Naive B cell (primary cell): ENCODE measurements at places on chromosomes 6 and 20. TPM values are rescaled to one million over a fixed set of nuclear protein-coding genes. Genes with fewer than 3 reads are reported as not detected.
A peak's percentile ranks its signal among the peaks of the same experiment; 100 is the strongest.

DNA sequence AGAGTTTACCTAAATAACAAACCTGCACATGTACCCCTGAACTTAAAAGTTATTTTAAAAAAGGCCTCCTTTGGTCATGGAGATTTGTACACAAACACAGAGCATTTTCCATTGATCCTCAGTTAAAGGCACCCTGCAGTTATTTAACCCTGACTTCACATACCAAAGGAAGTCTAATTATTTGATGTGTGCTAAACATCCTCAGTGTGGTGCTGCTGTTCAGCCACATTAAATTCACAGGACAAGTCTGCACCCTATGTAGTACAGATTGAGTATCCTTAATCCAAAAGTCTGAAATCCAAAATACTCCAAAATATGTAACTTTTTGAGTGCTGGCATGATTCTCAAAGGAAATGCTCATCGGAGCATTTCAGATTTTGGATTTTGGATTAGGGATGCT, 21.4 kb downstream of the KCNQ5 start:
- no peak for DNase-seq

DNA sequence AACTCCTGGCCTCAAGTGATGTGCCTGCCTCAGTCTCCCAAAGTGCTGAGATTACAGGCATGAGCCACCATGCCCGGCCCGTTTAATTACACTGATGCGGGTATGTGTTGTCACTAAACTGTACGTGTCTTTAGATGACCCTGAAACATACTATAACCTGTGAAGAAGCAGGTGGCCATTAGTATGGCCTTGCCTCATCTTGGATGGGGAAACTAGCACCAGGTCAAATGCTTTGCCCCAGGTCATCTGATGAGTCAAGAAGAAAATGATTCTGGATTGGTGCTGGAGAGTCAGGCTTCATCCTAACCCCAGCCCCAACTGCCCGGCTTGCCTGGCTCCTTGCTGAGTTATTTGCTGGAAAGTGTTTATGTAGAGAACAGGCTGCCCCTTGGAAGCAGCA, 2.9 kb upstream of the SASH1 start:
- DNase-seq = no peak

GRCh38 chr20:18657575-18657974, 69.7 kb downstream of the DTD1 start:
- DNase-seq = no peak

DNA sequence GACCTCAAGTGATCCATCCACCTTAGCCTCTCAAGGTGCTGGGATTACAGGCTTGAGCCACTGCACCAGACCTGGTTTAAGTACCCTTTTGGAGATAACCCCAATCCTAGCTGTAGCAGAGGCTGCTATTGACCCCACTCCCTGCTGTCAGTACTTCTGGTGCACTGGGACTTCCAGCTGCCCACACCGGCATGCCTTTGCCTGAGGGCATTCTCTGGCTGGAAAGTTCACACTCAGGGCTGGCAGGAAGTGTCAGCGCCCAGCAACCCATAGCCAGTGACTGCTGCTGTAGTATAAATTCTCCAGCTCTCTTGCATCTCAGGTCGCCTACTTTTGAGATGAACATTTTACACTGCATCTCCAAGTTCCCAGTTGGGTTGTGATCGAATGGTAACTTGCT, 75.3 kb downstream of the UTRN start:
- no peak for DNase-seq

DNA sequence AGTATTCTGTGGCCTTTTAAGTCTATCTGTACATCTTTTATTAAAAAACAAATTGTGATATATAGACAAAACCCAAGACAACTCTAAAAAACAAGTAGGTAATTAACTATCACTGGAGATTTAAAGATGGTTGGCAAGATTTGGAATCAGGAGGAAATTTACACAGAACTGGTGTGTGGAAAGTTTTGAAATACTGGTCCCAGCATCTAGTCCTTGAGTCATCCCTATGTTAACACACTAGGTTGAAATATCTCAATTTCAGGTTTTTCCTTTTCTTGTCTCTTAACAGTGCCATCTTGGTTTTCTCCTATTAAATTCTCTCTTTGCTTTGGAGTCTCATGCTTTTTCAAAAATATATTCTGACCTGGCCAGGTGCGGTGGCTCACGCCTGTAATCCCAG, 27.5 kb downstream of the SASH1 start:
- DNase-seq = no peak

DNA sequence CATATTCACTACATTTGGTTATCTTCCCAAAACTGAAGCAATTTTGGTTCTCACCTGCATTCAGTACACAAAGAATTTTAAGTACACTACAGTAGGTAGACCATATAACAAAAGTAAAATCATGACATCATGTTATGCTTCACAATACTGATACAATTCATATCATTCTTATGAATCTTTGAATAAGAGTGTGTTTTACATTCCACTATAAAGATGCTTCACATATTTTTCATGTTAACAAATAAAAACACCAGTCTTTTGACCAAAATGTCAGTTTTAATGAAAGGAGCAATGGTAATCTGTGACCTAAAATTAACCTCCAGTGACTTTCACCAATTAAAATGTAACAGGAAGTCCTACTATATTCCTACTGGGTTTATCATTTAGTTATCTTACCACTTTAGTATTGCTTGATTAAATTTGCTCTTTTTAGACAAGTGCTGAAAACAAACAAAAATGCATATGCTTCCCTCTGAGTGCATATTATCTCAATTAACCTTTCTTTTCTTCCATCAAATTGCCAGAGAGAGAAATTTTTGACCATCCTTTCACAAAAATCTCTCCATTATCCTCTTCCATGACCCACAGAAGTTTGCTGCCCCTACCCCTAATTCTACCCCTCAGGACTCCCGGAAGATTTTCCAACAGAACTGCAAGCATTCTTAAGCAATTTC, 49.3 kb downstream of the PHIP start:
- DNase-seq = no peak

- no peak for DNase-seq
Measured at GRCh38 chr20:62336329-62336728, 30.8 kb downstream of the LAMA5 start.

GRCh38 chr6:78861509-78861908, 5.8 kb upstream of the IRAK1BP1 start:
- no peak for DNase-seq

- DNase-seq = no peak
Measured at GRCh38 chr6:134830194-134830593, 119.7 kb downstream of the ALDH8A1 start.

DNA sequence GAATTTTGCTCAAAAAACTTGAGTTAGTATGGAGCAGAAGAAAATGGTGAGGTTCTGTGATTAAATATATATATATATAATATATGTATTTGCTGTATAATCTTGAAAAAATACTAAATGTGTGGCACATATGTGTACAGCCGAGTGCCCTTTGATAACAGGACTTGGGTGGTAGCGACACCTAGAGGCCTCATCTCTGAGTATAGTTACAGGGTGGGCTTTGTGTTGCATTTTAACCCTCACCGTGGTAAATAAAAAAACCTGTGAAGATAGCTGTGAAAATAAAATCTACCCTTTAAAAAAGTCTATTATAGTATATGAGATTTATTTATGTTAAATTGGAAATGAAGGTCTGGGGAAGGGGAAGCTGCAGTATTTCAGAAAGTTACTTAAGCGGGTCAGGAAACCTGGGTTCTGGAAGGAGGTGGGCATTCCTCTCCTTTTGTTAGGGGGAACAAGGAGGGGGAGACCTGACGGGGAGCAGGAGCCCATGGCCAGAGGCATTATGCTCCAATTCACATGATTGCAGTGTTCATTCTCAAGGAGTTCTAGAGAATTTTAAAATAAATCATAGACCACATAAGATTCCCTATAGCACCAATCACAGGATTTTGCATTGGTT, 82.7 kb downstream of the SH3BGRL2 start:
- DNase-seq = no peak

- DNase-seq = no peak
Measured at GRCh38 chr6:168309183-168309582, 10.4 kb downstream of the DACT2 start.

DNA sequence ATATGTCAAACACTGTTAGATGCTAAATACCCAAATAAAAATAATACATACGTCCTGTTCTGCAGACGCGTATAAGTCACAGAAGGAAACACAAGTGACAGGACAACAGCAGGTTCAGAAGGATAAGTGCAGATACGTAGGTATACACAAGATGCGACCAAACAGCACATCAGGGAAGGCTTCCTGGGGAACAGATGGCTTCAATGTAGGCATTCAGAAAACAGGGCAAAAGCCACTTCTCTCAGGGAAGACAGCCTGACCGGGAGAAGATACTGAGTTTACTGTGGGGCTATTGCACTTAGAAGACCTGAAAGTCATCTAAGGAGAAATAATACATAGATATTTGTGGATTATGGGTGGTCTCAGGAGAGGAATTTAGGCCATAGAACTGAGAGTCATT, 1.9 kb downstream of the HLA-DPA1 start:
- no peak for DNase-seq

- no peak for DNase-seq
Measured at GRCh38 chr6:140504776-140505175, 1130.3 kb upstream of the CITED2 start.

DNA sequence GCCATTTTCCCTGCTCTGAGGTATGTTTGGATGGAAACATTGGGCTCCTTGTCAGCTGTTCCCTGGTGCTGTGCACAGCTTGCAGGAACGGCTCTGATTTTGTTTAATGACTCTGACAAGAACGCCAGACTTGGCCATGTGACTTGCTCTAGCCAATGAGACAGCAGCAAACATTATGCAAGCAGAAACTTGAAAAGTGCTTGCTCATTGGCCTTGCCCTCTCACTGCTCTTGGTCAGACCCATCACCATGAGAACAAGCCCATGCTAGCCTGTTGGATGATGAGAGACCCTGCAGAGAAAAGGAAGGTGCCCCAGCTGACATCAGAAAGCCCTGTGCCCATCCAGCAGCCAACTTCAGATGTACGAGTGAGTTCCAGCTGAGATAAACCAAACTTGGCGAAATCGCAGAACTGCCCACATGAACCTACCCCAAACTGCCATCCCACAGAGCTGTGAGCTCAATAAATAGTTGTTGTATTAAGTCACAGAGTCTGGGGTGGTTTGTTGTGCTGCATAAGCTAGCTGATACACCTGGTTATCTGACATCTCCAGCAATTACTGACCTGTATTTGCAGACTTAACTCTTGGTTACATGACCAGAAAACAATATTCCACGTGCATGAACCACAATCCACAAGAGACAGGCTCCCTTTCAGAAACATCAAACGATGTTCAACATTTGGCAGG, 96.9 kb downstream of the JPH2 start:
- no peak for DNase-seq

GRCh38 chr20:33024609-33025317, 6.7 kb upstream of the BPIFB6 start:
- DNase-seq = no peak

GRCh38 chr6:155377061-155377460, 62.8 kb upstream of the TFB1M start:
- no peak for DNase-seq

DNA sequence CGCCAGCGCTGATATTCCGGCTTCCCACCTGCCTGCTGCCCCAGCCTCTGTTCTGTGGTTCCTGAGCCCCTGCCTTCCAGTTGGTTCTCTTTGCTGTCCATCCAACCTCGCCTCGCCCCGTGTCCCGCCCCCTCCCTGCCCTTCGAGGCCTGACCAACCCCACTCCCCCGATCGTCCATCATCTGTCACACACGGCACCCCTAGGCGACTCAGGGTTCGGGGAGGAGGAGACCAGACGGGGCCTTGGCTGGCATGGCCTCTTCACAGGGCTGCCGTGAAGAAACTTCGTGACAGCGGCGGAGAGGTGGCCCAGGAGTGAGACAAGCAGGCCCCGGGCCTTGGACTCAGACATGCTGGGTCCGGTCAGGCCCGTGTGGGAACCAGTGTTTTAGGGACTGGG, 226.1 kb downstream of the QKI start:
- no peak for DNase-seq

DNA sequence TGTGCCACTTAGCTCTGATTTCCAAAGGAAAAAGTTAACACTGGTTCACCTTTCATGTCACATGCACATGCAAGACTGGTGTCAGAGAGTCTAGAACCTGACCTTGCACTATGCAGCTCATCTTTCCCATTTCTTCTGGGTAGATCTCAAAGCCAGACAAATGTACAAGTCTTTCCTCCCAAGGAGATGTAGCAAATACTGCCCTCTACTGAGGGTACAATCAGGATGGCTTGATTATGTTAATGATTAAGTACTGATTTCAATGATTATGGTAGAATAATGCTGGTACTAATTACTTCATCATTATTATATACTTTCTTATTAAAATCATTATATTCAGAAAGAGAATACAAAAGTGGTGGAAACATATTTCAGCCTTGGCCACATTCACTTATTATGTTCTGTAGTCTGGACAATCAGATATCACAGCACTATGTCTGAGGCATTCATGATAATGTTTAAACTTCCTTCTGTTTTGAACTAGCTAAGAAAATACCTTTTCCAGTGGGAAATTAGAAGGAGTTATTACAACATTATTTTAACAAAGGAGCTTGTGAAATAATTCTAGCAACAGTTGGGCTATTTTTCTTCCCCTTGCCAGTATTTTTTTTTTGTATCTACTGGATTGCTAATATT, 68.5 kb upstream of the FOXO3 start:
- peak; percentile 34 for DNase-seq

- no peak for DNase-seq
Measured at GRCh38 chr6:11120271-11121005, 8.9 kb upstream of the ERVFRD-1 start.

GRCh38 chr6:87291883-87292282, 30.5 kb upstream of the SMIM8 start:
- no peak for DNase-seq

- no peak for DNase-seq
Measured at GRCh38 chr6:29424575-29424974, 9.8 kb downstream of the OR12D1 start.

The C20orf141 gene
- polyA plus RNA-seq = not detected

The PCK1 gene
- not detected for polyA plus RNA-seq

The TP53TG5 gene
- polyA plus RNA-seq = 0.14 TPM

The EDN3 gene
- not detected for polyA plus RNA-seq

The DDX43 gene
- 1.3 TPM for polyA plus RNA-seq

The KCNK5 gene
- not detected for polyA plus RNA-seq

The RAET1L gene
- polyA plus RNA-seq = not detected

The ADGB gene
- polyA plus RNA-seq = not detected

The C2 gene
- polyA plus RNA-seq = not detected

The SSTR4 gene
- polyA plus RNA-seq = not detected
